ENCODE measurements at places on chromosomes 12 and 14.

DNA sequence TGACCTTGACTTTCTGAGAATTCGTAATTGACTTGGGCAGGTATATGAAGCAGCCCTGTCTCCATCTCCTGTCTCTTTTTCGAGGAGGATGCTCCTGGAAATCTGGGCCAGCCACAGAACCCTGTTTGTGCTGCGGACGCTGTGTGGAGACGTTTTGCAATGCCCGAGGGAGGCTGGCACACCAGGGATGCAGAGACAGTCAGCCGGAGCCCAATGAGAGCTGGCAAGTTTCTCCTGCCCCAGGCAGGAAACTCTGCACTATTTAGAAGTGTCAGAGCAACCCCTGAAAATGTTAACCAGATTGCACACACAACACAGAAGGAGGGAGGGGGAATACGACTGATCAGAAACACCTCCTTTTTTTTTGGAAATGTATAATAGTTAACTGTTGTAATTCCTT, 103.2 kb upstream of the DYRK2 start:
- DNase-seq = no peak

GRCh38 chr14:96191841-96192462, 12.7 kb upstream of the BDKRB2 start:
- no peak for DNase-seq

- no peak for DNase-seq
Measured at GRCh38 chr12:113577464-113578129, 105.9 kb upstream of the LHX5 start.

DNA sequence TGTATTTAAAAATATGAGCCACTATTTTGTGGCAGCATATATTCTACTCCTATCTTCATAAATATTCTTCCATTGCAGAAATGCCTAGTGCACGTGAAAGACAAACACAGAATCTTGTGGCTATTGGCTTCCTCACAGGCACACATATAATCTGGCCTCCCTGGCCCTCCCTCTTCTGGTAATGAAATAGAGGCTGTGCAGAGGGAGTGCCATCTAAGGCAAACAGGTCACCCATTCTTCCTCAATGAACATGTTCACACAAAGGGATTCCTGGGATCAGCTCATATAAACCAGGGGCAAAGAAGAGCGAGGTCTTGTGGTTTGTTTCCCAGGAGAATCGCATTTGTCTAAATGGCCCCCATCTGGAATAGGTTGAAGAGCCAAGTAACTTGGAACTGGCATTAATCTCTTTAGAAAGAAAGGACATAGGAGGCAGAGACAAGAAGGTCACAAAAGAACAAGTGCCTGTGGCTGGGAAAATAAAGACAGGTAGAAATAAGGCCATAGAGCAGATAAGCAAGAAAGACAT, 171.6 kb upstream of the PTPRQ start:
- DNase-seq = no peak

GRCh38 chr14:85475113-85475512, 54.8 kb upstream of the FLRT2 start:
- no peak for DNase-seq

Measured in activated CD4-positive, alpha-beta memory T cell treated with anti-CD3 and anti-CD28 coated beads, Interleukin-2, amount 10 ng/mL, durations not matched to agents 7 days and 5 days (primary cell).